ENCODE measurements at places on chromosomes 12 and 14.

DNA sequence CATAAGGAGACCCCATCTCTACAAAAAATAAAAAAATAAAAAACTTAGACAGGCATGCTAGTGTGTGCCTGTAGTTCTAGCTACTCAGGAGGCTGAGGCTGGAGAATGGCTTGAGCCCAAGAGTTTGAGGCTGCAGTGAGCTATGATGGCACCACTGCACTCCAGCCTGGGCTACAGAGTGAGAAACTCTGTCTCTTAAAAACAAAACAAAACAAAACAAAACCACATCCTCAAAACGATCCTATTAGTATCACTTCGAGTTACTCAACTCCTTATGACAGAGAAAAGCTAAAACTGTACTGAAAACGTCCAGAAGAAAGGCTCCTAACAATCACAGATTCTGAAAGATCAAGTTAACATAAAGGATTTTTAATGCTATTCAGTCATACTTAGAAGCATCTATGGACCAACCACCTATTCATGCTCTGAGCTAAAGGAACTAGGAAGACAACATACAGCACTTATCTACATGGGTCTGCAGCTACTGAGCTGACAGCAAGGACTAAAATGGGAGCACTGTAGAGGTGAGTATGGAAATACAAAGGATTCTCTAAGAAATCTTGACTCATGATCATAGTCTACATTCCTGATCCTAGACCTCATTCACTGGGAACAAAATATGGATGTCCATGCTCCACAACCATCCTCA is 75.3 kb upstream of the DUSP6 start:
- no peak for DNase-seq

- no peak for DNase-seq
These were observed 63.6 kb downstream of the CRADD start for GRCh38 chr12:93740751-93741150.

GRCh38 chr14:42947991-42948390 is 1341.3 kb downstream of the LRFN5 start:
- DNase-seq, result no peak

GRCh38 chr12:89717759-89718523 is 9.3 kb upstream of the ATP2B1 start:
- DNase-seq, result no peak

GRCh38 chr12:2553388-2554126 is 241.2 kb upstream of the FKBP4 start:
- DNase-seq, result no peak

- DNase-seq, result no peak
These were observed 30.6 kb downstream of the TAOK3 start for GRCh38 chr12:118342090-118342489.

DNA sequence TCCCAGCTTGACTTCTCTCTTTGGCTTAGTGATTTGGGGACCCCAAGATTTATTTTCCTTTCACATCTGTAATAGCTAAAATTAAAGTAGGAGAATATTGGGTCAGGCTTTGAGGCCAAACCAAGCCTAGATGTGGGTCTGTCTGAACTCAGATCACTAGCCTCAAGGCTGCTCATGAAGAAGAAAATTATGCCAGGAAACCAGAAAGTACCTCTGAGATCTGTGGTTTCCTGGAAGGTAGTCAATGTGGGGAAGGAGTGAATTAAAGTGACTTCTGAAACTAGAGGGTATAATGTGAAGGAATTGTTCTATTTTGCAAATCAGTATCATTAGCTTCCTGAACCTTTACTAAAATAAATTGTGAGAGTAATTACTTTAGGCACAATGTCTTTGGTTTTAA is 13.4 kb upstream of the CLEC12A start:
- no peak for DNase-seq

- DNase-seq, result no peak
These were observed 493.8 kb downstream of the VRK1 start for GRCh38 chr14:97290977-97291376.

DNA sequence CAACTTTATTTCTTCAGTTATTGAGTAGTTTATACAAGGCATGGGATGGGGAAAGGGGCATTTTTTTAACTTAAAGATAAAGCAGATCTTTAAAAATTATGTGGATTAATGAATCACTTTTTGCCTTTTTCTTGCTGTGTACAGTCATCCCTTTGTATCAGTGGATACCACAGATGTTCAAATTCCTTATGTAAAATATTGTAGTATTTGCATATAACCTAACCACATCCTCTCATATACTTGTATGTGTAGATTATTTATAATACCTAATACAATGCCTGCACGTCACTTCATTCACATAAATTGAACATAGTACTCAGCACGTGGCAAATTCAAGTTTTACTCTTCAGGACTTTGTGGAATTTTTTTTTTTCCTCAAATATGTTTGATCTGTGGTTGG is 66.5 kb upstream of the MON2 start:
- no peak for DNase-seq

DNA sequence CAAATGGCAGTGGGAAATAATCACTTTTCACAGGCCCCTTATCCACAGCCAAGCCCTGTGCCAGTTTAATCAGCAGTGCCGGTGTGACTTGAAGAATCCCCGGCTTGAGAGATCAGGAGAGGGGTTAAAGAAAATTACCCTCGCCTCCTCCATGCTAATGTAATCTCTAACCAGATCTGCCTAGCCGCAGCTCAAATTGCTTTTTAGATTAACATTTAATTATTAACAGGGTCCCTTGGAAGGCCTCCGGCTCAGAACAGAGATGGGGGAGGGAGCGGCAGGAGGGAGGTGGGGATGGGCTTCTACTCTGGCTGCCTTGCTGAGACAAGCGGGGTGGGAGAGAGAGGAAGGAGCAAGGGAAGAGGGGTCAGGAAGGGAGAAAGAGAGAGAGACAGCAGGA is 24.0 kb downstream of the FAM222A start:
- no peak for DNase-seq

GRCh38 chr12:20832911-20833310 is 22.4 kb downstream of the SLCO1B3 start:
- no peak for DNase-seq

Data from non-pigmented ciliary epithelial cell (primary cell).